ENCODE measurements at places on chromosomes 5 and 9.

DNA sequence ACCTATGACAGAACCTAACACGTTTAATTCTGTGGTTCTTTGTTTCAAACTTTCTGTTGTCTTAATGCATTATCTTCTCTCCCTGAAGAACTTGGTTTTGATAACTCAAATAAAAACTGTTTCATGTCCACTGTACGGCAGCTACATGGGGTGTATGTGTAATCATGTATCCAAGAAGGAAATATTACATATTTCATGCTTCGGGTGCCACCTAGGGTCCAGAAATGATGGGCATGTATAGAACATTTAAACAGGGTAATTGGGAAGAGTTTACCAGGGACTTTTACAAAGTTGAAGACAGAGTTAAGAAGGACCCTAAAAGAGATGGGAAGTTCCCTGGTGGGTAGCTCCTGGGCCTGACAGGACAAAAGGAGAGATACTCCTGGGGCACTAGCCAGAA is 291.3 kb downstream of the FBXL7 start:
- no peak for DNase-seq

DNA sequence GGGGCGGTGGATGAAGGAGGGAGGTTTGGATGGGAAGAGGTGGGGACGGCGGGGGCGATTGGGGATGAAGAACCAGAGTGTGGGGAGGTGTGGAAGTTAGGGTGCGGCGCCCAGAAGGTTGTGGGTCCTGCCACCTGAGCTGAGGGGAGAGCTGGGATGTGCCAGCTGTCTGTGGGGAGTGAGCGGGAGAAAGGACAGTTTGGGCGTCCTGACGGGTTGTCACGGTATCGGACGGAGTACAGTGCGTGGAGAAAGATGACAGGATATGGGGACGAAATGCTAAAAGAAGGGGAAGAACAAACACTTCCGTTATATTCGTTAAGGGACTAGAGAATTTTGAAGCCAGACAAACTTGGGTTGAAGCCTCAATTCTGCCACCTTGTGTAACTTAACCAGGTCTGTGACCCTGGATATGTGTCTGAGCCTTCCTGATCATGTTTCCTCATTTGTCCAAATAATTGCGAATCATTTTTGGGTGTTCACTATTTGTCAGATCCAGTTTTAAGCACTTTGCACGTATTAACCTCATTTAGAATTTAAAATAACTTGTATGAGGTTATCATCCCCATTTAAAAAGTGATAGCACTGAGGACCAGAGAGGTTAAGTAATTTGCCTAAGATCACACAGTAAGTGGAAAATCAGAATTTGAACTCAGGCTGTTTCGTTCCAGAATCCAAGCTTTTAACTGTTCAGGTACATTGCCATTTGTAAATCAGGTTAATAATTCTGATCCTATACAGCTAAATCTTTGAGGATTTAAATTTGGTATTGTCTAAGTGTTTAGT is 689 bp downstream of the CNTRL start:
- DNase-seq = no peak

DNA sequence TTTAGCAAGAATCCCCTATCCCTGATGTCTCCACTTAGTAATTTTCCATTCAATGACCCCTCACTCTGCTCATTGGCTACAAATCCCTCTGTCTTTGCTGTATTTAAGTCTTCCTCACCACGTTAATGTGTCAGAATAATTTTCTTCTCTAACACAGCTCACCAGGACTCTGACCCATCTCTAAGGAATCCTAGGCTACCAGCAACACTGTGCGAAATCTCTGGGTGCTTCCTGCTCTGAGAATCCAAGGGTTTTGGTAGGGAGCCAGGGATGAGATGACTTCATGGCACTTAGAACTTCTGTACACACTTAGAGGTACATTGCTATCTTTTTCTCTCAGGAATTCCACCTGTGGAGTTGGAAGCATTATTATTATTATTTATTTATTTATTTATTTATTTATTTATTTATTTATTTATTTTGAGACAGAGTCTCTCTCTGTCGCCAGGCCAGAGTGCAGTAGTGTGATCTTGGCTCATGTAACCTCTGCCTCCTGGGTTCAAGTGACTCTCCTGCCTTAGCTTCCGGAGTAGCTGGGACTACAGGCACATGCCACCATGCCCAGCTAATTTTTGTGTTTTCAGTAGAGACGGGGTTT is 53.5 kb downstream of the FOXI1 start:
- DNase-seq = no peak

DNA sequence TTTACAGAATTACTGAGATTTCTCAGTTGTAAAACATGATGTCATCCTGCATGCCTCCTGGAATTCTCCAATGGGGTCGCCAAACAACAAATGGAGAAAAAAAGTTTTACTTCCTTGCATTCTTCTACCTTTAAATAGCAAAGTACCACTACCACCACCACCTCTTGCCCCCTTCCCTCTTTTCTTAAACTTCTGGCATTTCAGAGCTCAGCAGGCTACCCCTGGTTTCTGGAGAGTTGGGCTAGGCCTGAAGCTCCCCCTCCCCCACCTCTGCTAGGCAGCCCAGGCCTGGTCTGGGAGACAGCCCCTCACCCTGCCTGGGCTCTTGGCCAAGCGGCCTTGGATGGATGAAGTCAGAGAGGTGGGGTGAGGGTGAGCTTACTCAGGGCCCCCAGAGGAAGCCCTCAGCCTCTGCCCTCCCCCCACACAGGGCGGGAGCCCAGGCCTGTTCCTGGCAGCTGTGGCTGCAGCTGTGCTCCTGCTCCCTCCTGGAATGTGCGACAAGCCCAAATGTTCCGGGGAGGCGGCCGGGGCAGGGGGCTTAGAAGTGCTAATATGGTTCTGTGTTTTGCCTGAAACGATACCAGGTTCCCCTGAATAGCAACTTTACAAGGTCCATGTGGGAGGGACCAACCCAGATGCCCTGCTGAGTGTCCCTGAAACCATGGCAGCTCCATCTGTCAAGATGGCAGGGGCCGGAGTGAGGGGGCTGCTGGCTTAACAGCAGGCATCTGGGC is 6.0 kb upstream of the CCIN start:
- no peak for DNase-seq

GRCh38 chr5:162242416-162242815 is 174.8 kb downstream of the GABRG2 start:
- DNase-seq = no peak

GRCh38 chr5:90015584-90016018 is 394.0 kb downstream of the CETN3 start:
- no peak for DNase-seq

DNA sequence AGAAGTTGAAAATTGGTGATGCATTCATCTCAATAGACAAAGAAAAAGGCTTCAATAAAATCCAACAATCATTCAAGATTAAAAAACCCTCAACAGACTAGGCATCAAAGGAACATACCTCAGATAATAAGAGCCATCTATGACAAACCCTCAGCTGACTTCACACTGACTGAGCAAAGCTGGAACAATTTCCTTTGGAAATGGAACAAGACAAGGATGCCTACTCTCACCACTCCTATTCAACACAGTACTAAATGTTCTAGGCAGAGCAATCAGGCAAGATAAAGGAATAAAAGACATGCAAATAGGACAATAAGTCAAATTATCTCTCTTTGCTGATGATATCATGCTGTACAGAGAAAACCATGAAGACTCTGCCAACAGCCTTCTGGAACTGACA is 1188.1 kb downstream of the DTWD2 start:
- no peak for DNase-seq

- no peak for DNase-seq
Measured at GRCh38 chr5:168969326-168969886, 331.5 kb downstream of the SLIT3 start.

- DNase-seq = no peak
Measured at GRCh38 chr9:7549249-7549648, 250.3 kb downstream of the DMAC1 start.

GRCh38 chr5:84384604-84385575 is at the start of gene EDIL3:
EDIL3 (minus strand) TSS chr5:84384880; CDS start chr5:84384374, 506 bp downstream.
- no peak for DNase-seq

GRCh38 chr5:162703914-162704313 is 636.3 kb downstream of the GABRG2 start:
- no peak for DNase-seq

DNA sequence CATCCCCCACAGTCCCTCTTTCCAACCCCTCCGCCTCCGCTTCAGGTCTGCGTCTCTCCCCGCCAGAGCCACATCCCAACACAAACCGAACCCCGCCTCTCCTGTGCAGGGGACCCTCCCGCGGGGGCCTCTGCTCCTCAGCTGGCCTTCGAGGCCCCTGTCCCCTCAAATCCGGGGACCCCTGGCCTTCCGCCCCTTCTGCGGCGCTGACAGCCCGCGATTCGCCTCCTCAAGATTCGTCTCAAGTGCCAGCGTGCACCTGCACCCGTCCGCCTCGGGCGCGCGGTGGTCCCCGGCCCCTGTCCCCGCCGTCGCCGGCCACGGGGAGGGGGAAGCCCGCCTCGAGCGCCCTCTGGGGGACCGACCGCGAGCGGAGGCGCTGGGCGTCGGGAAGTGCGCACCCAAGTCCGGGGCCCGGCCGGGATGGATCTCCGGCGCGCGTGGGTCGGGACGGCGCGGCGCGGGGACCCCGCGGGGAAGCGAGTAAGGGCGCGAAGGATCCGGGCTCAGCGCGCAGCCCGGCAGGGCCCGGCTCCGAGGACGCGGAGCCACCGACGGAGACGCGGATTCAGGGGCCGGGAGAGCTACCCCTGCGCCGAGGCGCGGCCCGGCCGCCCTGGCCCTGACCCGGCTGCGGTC is 623 bp downstream of the FLT4 start:
- no peak for DNase-seq

DNA sequence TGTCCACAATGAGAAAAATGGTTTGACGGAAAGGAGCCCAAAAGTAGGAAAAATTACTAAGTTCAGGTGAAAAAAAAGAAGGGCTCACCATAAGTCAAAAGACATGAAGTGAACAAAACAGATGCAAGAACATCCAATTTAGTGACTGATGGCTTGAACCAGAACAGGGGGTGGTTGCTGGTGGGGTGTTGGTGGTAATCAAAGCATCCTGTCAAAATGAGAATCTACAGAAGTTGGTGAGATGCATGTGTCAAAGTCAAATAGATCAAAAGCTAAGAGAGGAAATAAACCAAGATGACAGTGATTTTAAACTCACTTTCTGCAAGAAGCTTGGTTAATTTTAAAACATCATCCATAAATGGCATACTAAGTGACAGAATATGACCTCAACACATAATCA is 117.4 kb downstream of the MLLT3 start:
- no peak for DNase-seq

- DNase-seq = no peak
Measured at GRCh38 chr9:93361995-93362394, 89.5 kb upstream of the FAM120A start.

DNA sequence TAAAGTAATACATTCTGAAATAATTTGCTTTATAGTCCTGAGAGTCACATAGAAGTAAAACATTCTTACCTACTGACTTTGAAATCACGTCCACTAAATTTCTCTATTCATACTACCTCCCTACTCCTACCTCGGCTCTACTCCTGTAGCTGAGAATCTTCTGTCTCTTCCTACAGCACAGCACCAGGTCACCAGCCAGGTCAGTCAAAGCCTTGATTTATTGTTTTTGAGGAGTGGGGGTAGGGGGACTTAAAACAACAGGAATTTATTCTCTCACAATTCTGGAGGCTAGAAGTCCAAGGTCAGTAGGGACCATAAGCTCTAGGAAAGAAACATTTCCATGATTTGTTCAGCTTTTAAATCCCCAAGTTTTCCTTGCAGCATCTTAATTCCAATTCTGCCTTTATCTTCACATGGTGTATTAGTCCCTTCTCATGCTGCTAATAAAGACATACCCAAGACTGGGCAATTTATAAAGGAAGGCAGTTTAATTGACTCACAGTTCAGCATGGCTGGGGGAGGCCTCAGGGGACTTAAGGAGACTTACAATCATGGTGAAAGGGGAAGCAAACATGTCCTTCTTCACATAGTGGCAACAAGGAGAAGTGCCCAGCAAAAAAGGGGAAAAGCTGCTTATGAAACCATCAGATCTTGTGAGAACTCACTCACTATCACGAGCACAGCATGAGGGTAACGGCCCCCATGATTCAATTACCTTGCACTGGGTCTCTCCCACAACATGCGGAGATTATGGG is 49.6 kb upstream of the CCNG1 start:
- DNase-seq = no peak

- no peak for DNase-seq
Measured at GRCh38 chr5:149062371-149063016, 368 bp downstream of the SH3TC2 start.

GRCh38 chr5:157415838-157416237 is 44.2 kb upstream of the NIPAL4 start:
- DNase-seq = no peak

GRCh38 chr9:98854266-98854665 is 46.8 kb downstream of the GALNT12 start:
- DNase-seq = no peak

DNA sequence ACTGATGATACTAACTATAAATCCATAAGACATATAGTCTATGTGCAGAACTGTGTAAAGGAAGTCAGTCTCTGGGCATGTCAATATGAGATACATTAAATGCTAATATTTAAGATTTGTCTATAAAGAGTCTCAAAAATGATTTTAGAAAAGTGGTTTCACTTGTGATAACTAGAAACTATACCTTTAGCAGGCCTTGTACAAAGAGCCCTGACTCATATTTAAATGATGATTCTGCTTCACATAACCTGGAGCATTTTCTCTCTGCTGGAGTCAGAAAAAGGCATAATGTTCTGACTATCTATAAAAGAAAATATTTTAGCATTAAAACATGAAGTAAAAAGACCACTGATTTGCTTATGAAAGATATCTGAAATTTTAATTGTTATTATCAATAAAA is 15.0 kb downstream of the C9orf72 start:
- no peak for DNase-seq

DNA sequence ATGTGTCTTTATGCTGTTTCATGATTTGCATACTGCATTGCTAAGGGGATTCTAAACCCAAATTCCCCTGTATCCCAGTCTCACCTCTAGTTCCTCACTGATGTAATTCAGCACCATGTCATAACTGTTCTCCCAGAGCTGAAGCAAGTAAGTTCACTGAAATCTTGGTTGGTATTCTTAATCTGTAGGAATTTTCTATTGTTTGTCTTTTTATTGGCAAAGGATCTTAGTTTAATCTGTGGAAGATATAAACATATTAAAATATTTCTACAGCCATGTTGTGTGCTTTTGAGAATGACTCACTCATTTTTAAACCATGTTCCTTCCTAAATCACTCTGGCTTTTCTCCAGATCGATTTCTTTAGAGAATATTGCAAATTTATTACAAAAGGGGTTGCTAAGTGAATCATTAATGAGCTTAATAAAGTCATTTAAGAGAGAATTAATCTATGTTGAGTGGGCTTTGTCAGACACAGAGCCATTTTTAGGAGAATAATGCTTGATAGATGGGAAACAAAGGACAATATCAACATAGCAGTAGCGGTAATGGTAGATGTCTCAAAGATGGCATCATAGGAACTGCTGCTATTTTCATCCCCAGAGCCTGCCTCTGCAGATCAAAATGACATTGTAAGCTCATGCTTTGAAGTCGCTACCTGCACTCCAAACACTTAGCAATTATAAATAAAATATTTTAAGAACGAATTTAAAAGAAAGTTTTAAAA is 110.0 kb downstream of the ENC1 start:
- no peak for DNase-seq
